ENCODE measurements at places on chromosomes 6 and 20.

DNA sequence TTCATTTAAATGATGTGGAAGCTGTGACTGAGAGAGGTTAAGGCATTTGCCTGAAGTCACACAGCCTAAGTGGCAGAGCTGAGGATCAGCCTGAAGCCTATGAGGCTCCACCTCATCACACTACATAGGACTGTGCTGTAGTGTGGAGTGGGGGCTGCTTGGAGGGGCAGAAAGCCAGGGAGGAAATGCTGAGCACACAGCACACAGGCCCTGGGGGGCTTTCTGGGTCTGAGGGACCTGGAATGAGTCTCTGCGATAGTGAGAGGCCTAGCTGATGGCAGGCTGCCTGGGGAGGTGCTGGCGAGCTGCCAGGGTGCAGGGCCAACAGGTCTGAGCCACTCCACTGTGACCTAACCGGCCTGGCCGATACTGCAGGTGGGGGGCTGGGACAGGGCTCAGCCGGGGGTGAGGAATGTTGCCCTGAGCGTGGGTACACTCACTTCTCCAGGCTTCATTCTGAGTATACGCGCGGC lies 2.2 kb upstream of the ARHGAP40 start:
- no peak for DNase-seq

DNA sequence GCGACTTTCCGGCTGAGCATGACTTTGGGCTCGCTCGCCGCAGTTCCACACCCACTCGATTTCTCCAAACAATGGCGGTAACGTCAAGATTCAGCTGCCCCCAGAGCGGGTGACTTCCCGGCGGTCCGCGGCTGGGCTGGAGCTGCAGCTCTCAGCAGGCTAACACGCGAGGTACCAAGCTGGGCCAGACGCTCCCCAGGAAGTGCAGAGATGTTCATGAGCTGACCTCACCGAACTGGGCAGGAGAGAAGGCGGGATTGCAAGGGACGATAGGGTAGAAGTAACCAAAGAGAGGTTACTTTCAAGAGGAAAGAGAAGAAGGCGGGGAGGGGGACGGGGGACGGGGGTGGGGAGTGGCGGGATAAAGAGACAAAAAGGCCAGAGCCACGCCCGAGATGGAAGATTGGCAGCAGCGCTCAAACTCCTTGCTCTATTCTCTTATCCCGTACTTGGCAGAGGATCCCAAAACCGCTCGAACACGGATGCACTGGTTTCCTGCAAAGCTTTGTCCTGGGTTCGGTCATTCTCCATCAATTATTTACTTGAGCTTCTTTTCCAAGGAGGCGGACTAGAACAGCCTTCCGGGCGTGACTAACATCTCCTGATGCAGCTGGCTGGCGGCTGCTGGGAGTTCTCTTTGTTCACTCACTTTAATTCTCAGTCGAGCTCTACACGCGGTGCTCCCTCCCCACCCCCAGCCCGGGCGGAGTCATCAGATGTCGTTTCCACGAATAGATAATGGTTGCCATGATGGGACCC lies at the start of gene MTCL3:
TSS of gene MTCL3 (minus strand) at position 626 of the 759 bp plus-strand sequence.
- no peak for DNase-seq

DNA sequence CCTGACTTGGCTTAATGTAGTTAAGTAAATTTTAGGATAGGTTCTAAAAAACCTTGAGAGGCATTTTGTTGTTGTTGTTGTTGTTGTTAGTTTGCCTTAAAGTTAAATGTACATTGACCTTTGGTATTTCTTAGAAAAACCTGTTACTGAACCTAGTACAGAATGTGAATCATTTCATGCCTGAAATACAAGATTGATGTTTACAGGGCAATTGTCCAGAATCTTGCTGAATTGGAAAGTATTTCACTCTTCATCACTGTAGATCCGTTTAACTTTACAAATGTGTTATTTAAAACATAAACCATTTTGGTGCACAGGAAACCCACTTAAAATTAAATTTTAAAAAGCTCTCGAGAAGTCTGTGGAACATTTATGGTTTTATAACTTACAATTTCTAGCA lies 75.0 kb downstream of the CEP57L1 start:
- no peak for DNase-seq

- DNase-seq = no peak
Measured at GRCh38 chr6:62808565-62809293, 402.5 kb upstream of the FKBP1C start.

- no peak for DNase-seq
Measured at GRCh38 chr20:59055302-59055701, 12.7 kb upstream of the PRELID3B start.

DNA sequence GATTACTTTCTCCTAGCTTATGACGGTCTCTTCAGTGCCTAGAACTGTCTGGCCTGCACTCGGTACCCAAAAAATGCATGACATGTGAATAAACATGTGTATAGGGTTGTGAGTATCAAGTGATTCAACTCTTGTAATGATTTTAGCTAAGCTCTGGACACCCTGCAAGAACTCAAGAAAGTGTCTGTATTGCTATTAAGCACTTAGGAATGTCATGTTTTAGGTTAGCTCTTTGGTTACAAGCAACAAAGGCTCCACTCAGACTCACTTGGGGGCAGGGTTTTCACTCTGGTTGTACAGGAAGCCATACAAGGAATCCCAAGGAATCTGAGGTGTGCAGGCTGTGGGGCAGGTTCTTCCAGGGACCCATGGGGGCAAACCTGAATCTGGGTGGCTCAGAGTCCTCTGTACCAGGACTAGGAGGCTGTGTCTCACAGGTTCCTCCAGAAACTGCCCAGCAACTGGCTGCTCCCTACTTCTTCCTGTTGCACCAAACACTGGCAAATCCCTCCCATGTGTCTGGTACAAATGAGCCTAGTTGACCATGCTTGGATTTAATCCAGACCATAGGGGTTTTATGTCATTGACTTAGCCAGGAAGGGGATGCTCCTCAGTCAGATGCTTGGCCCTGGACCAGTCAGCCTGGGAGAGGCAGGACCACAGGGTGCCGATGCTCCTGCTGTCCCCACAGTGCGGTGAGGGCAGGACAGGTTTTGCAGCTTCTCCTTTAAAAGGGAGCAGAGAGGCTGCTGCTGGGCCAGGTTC lies 77.9 kb upstream of the CDH4 start:
- no peak for DNase-seq

DNA sequence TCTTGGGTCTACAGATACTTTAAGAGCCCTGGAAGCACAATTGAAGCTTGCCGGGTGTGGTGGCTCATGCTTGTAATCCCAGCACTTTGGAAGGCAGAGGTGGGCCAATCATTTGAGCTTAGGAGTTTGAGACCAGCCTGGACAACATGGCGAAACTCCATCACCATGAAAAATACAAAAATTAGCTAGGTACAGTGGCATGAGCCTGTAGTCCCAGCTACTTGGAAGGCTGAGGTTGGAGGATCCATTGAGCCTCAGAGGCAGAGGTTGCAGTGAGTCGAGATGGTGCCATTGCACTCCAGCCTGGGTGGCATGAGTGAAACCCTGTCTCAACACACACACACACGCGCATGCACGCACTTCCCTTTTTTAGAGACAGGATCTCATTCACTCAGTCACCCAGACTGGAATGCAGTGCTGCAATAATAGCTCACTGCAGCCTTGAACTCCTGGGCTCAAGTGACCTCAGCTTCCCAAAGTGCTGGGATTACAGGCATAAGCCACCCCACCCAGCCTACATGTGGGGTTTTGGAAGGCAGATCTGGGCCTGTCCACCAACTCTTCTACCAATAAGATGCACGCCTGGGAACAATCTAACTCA lies 182.5 kb upstream of the JARID2 start:
- no peak for DNase-seq

DNA sequence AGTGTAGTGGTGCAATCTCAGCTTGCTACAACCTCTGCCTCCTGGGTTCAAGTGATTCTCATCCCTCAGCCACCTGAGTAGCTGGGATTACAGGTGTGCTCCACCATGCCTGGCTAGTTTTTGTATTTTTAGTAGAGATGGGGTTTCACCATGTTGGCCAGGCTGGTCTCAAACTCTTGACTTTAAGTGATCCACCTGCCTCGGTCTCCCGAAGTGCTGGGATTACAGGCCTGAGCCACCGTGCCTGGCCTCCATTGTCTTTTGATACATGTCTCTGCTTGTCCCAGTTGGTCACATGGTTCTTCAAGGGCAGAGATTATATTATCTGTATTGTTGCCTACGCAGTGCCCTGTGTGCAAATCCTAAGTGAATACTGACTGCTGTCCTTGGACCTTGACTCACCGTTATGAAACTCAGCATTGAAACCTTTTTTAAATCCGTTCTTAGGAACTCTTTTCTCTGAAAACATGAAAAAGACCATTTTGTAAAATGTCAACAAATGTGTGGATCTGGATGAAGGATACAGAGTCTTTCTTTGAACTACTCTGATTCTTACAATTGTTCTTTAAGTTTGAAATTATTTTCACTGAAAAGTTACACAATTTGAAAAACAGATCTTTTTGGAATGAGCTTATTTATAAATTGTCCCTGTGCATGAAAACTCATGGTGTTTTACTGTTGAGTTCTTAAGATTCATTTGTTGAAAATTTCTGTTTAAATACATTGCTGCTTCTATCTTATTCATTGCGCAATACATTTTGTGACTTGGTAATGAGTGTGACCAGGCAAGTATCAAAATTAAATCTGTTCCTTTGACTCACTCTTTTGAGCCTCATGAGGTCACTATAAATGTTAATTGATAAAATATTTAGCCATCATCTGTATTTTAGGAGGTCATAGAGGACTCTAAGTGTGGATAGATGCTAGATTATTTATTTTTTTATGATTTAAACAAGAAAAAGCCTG lies 293.5 kb downstream of the UTRN start:
- no peak for DNase-seq

- DNase-seq = no peak
Measured at GRCh38 chr20:2459981-2460751, 10.4 kb downstream of the SNRPB start.

DNA sequence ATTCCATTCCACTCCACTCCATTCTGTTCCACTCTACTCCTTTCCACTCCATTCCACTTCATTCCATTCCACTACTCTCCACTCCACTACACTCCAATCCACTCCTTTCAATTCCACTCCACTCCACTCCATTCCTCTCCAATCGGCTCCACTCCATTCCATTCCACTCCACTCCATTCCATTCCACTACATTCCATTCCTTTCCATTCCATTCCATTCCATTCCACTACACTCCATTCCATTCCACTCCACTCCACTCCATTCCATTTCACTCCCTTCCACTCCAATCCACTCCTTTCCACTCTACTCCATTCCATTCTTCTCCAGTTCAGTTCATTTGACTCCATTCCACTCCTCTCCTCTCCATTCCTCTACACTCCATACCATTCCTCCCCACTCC lies 26.2 kb upstream of the DEFB125 start:
- DNase-seq = no peak

DNA sequence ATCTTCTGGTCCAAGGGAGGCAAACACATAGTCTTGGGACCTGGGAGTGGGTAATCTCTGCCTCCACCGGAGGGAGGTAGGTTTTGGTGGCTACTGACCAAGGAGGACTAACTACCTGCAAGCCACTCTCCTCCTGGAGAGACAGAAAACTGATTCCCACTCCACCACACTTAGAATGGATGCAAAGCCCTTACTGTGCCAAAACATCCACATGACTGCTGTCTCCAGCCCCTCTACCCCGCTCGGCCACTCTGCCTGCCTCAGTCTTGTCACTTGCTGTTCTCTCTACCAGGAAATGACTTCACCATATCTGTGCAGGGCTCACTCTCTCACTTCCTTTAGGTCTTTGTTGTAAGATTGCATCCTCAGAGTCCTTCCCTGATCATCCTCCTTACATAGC lies 129.5 kb upstream of the ARG1 start:
- no peak for DNase-seq

- no peak for DNase-seq
Measured at GRCh38 chr6:145704143-145704781, 31.1 kb downstream of the EPM2A start.

DNA sequence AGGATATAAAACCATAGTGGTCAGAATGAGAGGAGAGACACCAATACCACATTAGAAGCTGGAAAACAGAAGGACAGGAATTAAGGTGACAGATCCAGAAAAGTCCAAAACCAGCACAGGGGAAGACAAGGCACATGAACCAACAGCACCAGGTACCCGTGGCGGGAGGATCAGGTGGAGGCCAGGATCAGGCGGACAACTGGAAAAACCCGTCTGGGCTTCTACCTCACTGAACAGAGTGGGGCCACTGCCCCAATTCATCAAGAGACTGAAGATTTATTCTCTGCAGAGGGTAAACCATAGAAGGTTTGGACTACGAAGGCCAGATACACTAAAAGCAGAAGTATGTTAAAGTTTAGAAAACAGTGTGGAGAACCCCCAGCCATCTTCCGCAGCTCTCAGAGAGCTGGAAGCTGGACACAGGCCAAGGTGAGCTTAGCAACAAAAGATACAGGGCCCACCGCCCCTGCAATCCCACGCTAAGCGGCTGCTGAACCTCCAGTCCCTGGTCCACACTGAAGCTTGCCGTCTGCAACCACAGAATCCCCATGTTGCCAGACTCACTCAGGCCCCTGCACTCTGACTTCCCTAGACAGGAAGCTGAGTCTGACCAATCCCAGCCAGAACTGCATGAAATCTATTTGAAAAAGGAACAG lies 29.9 kb downstream of the ABHD12 start:
- no peak for DNase-seq

DNA sequence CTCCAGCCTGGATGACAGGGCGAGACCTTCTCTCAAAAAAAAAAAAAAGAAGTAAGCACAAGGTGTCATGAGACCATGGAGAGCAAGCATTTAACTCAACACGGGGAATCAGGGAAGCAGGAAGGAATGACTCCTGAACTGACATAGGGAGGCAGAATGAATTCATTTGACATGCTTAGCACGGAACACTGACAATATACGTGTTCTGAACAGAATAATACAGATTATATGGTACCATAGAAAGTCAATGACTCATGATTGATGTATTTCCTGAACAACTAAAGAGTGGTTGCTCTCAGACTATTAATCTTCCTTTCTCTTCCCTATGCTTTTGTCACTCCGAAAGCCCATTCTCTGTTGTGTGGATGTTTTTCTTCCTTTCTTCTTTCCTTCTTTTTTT lies 20.7 kb upstream of the ASIP start:
- DNase-seq = no peak

- DNase-seq = no peak
Measured at GRCh38 chr20:36700438-36700837, 45.5 kb downstream of the NDRG3 start.

- DNase-seq = no peak
Measured at GRCh38 chr6:26071135-26071534, 16.1 kb upstream of the HFE start.

DNA sequence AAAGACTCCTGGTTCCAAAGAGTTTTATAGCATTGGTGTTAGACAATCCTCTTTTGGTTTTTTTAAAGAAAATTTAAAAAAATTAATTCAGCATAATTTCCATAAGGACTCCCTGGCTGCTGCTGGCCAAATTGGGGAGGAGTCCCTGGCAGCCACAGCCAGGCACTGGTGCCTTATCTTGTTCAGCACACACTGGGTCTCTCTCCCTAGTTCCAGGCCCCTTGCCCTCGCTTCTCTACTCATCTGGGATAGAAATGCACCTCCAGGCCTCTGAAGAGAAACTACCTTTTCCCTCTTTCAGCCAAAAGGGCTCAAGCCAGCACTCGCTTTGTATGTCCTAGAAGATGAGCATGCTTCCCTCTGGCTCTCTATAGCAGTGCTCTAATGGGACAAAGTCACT lies 13.4 kb upstream of the MAPK13 start:
- DNase-seq = no peak
